Left renal pelvis (tissue), 4 donors: ENCODE measurements at places on chromosomes 5 and 9.
A peak's percentile ranks its signal among the peaks of the same experiment; 100 is the strongest.

GRCh38 chr9:102106439-102106838, 368.0 kb upstream of the GRIN3A start:
- DNase-seq = no peak

- DNase-seq = no peak
Observed at GRCh38 chr9:37144762-37145161, 24.4 kb downstream of the ZCCHC7 start.

GRCh38 chr5:54942064-54942778, 43.2 kb downstream of the ESM1 start:
- no peak for DNase-seq

DNA sequence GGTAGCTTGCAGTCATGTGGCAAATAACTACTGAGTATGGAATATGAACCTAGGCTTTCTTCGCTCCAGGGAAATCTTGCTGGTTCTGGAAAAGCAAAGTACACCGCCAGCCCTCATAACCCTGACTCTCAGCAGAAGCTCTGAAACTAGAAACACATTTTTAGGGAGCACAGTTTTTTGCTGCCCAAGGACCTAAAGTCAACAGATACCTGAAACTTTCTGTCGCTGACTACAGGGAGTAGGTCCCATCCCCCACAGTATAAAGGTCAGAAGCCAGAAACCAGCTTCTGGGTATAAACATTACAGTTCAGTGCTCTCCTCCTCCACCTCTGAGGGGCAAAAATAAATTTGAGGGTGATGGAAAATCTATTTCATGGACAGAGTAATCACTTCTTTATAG, 3.0 kb downstream of the ATOX1 start:
- DNase-seq = no peak

- no peak for DNase-seq
Observed at GRCh38 chr9:928363-929042, 48.0 kb upstream of the DMRT3 start.

GRCh38 chr9:2208465-2208864, 193.3 kb downstream of the SMARCA2 start:
- DNase-seq = no peak

GRCh38 chr9:97846347-97846746, 6.7 kb upstream of the FOXE1 start:
- no peak for DNase-seq

- no peak for DNase-seq
Observed at GRCh38 chr5:122789461-122790171, 14.7 kb downstream of the SNX2 start.

- no peak for DNase-seq
Observed at GRCh38 chr9:130493021-130493420, 48.3 kb downstream of the ASS1 start.

- no peak for DNase-seq
Observed at GRCh38 chr5:170971-171800, 20.1 kb upstream of the LRRC14B start.

DNA sequence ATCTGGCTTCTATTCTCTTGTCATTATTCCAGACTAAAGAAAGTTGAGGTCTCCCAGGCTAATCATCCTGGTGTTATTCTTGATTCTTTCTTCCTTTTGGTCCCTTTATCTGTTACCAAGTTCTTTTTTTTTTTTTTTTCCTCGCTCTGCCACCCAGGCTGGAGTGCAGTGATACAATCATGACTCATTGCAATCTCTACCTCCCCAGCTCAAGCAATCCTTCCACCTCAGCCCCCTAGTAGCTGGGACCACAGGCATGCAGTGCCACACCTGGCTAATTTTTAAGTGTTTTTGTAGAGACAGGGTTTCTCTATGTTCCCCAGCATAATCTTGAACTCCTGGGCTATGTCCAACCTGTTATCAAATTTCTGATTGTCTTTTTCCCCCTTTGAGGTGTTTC, 126.6 kb upstream of the DHFR start:
- no peak for DNase-seq

GRCh38 chr9:121743441-121744001, 92.1 kb downstream of the DAB2IP start:
- peak; percentile 55 for DNase-seq

DNA sequence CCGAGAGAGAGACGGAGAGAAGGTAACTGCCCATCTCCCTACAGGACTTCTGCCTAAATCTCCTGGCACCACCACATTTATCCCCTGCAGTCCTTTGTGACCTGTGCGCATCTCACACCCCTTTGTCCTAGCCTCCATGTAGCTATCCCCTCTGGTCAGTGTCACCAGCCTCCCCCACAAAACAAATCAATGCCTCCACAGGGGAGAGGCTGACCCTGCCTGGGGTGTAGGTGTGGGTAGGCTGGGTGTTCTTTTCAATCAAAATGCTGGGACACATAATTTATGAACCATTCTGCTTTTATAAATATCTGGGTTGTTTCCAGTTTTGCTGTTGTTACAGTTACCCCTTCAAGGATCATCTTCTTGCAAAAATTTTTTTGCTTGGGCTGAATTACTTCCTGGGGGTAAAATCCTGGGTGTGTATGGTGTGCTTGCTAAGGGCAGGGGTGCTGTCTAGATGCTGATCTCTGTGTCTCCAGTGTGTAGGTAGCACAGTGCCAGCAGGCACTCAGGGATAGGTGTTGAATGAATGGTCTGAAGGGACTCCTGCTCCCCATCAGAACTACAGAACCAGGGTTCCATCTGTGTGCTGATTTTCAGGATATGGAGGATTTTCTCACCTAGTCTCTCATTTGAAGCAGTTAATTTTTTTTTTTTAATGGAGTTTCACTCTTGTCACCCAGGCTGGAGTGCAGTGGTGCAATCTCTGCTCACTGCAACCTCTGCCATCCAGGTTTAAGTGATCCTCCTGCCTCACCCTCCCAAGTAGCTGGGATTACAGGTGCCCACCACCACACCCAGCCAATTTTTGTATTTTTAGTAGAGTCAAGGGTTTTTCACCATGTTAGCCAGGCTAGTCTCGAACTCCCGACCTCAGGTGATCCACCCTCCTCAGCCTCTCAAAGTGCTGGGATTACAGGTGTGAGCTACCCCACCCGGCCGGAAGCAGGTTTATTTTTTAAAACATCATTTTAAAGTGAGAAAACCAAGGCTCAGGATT, at the start of gene GARIN3:
Gene GARIN3 (minus strand): TSS at position 51 of the 1,000 bp plus-strand sequence. CDS start 96 bp downstream, outside the sequence.
- no peak for DNase-seq

GRCh38 chr5:73266176-73266738, 93.3 kb downstream of the TMEM174 start:
- DNase-seq = no peak

- no peak for DNase-seq
Observed at GRCh38 chr9:129398961-129399633, 221.0 kb upstream of the IER5L start.

- DNase-seq = no peak
Observed at GRCh38 chr5:142918959-142919635, 148.9 kb downstream of the ARHGAP26 start.

DNA sequence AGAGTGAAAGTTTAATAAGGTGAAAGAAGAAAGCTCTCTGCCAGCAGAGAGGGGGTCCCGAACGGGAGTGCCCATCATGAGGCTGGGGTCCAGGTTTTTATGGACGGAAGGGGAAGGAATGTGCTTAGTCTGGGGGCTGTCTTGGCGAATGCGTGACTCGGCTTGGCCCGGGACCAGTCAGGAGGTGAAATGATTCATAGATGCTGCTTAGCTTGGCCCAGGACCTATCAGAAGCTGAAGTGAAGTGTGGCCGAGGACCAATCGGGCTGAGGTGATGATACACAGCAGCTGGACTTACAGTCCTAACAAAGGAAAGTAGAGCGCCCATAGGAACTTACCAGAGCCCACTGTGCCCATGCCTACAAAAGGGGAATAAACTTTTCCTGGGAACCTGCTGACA, 3.9 kb upstream of the FKTN start:
- DNase-seq = no peak

DNA sequence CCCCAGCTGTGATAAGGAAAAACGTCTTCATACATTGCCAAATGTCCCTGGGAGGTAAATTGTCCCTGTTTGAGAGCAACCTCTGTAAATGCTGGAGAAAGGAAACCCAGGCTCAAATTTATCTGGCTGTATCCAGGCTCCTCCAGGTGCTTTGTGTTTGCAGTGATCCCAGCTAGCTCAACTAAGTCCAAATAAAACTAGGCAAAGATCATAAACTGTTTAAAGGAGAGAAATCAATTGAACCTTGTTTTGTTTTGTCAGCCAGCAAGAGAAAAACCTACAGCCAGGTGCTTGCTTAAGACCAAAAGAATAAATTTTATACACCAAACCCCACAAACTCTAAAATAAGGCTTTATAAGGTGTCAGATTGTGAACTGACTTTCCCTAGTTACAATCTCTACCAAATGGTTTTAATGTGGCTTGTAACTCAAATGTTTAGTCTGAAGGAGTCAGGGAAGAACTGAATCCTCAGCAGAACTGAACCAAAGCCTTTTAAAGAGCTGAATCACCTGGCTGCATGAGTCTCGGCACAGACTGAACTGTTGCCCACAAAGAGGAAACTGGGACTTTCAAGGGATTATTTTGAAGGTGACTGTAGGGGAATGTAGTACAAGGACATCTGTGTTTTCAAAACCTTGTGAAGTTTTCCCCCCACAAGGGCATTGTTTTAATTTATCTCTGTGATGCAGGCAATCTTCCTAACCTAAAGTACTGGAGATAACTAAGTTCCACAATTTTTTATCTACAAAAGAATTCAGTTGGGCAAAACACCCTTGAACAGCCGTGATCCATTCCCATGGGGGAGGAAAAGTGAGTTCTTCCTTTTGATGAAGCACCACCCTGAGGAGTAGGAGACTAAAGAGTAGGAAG, 201.7 kb upstream of the TARS1 start:
- no peak for DNase-seq

GRCh38 chr9:110835859-110836271, 167.3 kb downstream of the MUSK start:
- DNase-seq = no peak

- DNase-seq = no peak
Observed at GRCh38 chr9:87665505-87665904, 60.4 kb upstream of the CTSL start.

DNA sequence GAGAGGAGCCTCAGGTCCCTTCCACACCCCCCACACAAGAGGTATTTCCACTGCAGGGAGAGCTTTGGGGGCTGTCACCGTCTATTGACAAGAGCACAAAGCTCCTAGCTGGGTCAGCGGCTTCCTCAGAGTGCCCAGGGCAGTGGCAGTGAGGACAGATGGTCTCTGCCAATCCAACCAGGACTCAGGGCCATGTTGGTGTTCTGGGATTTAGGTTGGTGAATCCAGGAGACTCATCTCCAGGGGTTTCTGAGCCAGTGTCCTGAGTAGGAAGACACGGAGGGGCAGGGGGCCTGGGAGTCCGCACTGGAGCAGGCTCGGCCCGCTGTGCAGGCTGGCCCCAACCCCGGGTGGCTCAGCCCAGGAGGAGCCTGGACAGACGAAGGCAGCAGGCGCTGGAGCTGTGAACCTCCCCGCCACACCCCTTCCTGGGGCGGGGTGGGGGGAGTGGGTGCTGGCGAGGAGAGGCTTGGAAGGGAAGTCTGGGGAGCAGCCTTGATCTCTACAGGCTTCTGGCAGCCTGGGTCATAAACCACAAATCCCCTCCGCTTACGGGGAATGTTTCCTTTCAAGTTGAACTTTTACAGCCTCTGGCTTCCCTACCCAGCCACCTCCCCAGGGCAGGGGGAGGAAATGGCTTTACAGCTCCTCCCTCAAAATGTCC, 19.6 kb downstream of the CRB2 start:
- no peak for DNase-seq

DNA sequence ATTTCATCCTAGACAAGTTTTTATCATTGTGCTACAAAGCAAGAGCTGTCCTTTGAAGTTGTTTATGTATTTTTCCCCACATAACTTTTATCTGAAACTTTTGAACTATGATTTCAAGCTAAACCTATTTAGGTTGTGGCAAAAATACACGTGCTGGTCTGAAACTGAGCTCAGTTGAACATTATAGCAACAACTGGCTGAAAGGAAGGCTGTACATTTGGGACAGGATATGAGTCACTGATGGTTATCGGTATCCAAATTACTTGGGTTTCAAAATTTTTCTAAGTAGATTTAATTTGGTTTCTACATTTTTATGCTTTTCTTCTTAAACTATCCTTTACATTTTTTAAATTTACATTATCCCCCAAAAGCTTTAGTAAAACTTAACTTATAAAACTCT, 627.3 kb upstream of the NUDT12 start:
- no peak for DNase-seq

DNA sequence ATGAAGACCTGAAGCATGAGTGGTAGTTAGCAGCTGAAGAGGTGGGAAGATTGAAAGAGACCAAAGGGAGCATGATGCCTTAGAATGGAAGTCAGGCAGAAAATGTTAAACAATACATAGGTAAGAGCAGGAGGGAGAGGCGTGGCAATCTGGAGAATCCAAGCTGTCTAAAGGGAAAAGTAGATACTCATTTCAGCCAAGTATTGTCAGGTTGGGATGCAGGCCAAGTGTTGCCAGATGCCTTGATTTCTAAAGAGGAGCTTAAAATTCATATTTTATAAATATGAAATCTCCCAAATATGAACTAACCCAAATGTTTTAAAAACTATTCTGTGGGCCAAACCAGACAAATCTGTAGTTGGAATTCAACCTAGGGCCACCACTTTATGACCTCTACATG, 4.2 kb downstream of the PAM start:
- DNase-seq = no peak

DNA sequence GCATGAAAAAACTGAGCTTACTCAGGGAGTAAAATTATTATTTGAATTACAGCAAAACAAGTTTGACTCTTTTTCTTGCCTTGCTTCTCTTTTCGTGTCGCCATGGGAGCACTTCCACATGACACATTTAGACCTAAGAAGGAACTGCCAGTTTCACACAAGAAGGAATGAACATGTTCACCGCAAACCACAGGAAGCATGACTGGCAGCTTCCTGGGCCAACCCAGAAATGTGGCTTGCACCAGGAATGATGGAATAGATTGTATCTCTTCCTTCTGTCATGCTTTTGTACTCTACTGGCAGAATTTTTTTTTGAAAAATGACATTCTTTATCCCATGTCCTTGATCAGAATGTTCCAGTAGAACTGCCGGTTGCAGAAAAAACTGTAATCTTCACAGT, 32.9 kb upstream of the MAN2A1 start:
- no peak for DNase-seq

GRCh38 chr9:123927625-123928532, 2.0 kb downstream of the DENND1A start:
- DNase-seq = no peak
